ENCODE measurements at places on chromosomes 3 and 15.

DNA sequence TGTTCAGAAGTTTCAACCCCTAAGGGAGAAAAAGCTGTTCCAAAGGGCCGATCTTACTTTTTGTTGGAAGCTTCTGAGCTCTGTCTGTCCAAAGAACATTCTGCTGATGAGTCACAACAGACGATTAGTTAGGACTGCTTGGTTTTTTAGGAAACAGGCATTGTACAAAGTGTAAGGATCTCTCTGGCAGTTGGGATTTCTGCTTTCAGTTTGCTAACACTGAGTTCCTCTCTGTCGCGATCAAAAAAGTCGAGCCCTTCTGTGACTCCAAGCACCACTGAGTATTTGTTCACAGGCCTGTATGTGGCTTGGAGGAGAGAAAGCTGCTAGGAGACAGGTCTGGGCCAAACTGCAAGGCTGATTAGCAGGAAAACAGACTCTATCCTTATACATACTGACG is 91.8 kb upstream of the PFN2 start:
- DNase-seq = no peak

- no peak for DNase-seq
Measured at GRCh38 chr15:76866716-76867321, 38.3 kb downstream of the SCAPER start.

GRCh38 chr15:39510001-39510701 is 70.7 kb upstream of the THBS1 start:
- DNase-seq = no peak

DNA sequence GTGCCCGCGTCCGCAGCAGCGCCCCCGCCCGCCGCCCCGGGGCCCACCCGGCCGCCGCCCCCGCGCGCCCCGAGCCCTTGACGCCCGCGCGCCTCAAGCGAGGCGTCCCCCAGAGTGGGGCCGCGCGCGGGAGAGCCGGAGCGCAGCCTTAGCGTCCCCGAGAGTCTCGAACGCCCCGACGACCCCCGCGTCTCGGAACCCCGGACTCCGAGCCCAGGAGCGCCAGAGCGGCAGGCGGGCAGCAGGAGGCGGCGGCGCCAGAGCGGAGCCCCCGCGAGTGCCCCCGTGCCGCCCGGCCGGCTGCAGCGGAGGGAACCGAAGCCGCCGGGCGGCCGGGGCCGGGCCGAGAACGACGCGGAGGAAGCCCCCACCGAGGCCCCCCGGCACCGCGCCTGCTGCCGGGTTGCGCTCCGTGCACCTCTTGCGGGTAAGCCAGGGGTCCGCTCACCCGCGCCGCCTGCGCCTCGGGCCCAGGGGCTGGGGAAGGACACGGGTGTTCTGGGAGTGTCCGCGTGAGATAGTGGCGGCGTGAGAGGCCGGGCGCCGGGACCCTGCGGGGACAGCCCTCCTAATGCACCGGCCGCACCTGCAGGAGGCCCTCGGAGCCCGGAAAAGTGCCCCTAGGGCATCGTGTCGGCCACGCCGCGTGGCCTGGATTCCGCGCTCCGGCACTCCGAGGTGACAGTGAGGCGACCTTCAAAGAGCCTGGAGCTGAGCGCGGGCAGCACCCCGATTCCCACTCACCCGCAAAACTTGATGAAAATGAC is 52.0 kb upstream of the ULK4 start:
- DNase-seq = no peak

DNA sequence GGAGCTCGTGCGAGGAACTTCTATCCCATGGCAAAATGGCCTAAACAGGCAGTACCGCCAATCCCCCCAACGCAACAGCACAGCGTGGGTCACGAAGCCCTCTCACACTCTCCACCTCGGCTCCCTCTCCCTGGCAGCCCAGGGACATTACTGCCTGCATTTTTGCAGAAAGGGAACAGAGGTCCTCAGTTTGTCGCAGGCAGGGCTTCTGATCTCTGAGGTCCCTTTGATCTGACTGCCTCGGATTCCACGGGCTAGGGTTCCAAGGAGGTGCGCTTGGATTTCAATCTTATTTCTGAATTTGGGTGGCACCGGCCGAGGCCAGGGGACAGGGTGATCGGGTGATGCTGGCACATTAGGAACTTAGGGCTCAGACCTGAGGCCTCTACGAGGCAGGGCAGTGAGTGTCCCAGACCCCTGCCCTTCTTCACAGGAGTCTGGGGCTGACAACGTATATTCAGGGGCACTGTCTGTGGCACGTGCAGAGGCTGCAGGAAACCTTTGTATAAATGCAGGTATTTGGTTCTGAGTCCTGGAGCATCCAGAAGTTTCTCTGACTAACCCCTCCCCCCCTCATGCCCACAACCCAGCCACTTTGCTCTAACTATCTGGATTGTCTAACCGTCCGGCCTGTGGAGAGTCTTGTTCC is 197.9 kb downstream of the XXYLT1 start:
- DNase-seq = no peak

GRCh38 chr15:68990992-68991500 is 23.4 kb upstream of the NOX5 start:
- no peak for DNase-seq

DNA sequence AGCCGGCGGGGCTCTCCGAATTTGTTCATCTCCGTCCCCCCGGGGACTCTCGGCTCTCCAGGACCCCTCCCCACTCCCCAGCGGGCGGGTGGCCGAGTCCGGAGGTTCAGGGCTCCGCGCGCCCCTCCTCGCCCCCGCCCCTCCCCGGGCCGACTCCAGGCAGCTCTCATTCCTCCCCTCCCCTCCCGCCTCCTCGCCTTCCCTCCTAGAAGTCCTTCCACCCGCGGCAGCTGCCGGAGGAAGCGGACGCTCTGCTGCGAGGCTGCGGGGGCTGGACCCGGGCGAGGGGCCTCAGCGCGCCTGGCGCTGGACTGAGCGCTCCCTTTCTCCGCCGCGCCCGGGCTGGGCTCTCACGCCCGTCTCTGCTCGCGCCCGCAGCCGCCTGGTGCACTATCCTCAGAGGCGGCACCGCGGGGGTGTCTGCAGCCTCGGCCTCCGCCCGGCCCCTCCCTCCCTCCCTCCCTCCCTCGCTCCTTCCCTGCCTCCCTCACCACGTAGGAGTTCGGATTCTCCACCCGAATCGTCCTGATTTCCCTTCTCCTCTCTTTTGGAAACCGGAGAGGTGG is at the start of gene ROBO2:
TSS of gene ROBO2 (plus strand) at position 494 of the 566 bp plus-strand sequence. CDS start 687 bp downstream, outside the sequence.
- no peak for DNase-seq

DNA sequence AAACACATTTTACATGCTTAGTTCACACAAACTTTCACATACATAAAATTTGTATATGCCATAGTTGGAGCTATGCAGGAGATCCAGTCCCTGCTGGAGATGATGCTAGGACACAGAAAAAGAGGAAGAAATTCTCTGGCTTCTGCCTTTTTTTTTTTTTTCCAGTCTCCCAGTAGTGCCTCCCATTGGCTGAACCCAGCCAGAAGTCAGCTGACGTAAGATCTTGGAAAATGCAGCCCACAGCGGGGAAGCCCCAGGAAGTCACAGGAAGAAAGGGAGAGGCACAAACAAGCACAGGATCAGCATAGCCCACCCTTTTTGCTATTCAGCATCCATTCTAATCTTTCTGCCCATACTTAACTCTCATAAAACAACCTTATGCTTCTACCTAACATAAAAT is 38.5 kb downstream of the SCN11A start:
- DNase-seq = no peak

Data from stimulated activated CD4-positive, alpha-beta T cell treated with anti-CD3 and anti-CD28 coated beads, TNF-alpha, amount 100 ng/mL, for 1 hour (primary cell).